ENCODE measurements at places on chromosomes 1 and 21. TPM values are rescaled to one million over a fixed set of nuclear protein-coding genes. Genes with fewer than 3 reads are reported as not detected.

The CAMSAP2 gene
- 10.1 TPM for total RNA-seq

The CZIB gene
- 89.9 TPM for total RNA-seq

The PADI3 gene
- total RNA-seq: not detected

The FALEC gene
- total RNA-seq: not detected

The PTPN7 gene
- total RNA-seq: 35.9 TPM

The SYT11 gene
- 4.1 TPM for total RNA-seq

The METTL13 gene
- total RNA-seq: 32.7 TPM

The GJA9 gene
- not detected for total RNA-seq

GRCh38 chr1:77370583-77371306 is 88.9 kb downstream of the AK5 start:
- no peak for DNase-seq

DNA sequence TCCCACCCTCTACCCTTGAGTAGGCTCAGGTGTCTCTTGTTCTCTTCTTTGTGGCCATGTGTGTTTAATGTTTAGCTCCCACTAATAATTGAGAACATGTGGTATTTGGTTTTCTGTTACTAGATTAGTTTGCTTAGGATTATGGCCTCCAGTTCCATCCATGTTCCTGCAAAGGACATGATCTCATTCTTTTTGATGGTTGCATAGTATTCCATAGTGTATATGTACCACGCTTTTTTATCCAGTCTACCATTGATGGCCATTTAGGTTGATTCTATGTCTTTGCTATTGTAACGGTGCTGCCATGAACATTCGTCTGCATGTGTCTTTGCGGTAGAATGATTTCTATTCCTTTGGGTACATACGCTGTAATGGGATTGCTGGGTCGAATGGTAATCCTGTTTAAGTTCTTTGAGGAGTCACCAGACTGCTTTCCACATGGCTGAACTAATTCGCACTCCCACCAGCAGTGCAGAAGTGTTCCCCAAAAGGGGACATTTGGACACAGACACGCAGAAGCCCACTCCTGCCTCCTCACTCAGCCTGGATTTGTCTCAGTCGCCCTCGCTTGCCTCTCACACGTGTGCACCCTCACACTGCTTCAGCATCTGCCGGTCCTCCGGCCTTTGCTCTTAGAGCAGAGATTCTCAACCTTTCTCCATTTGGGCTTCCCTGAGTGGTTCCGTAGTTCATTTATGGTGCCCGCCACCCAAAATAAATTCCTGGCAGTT is 3.7 kb downstream of the MX2 start:
- DNase-seq: no peak

DNA sequence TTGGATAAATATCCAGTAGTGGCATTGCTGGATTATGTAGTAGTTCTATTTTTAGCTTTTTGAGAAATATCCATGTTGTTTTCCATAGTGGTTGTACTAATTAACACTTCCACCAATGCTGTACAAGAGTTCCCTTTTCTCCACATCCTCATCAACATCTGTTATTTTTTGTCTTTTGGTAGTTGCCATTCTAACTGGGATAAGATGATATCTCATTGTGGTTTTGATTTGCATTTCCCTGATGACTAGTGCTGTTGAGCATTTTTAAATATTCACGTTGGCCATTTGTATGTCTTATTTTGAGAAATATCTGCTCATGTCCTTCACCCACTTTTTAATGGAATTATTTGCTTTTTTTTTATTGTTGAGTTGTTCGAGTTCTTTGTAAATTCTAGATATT is 183.9 kb downstream of the PTPRU start:
- no peak for DNase-seq

GRCh38 chr1:7235871-7236517 is 450.7 kb downstream of the CAMTA1 start:
- no peak for DNase-seq

GRCh38 chr1:207806531-207807325 is 54.9 kb downstream of the CD46 start:
- no peak for DNase-seq

- no peak for DNase-seq
These were observed 35.6 kb downstream of the YY1AP1 start for GRCh38 chr1:155652951-155653350.

GRCh38 chr1:55894521-55894920 is 679.4 kb upstream of the USP24 start:
- no peak for DNase-seq

- no peak for DNase-seq
These were observed 31.0 kb upstream of the LMX1A start for GRCh38 chr1:165387505-165387904.

DNA sequence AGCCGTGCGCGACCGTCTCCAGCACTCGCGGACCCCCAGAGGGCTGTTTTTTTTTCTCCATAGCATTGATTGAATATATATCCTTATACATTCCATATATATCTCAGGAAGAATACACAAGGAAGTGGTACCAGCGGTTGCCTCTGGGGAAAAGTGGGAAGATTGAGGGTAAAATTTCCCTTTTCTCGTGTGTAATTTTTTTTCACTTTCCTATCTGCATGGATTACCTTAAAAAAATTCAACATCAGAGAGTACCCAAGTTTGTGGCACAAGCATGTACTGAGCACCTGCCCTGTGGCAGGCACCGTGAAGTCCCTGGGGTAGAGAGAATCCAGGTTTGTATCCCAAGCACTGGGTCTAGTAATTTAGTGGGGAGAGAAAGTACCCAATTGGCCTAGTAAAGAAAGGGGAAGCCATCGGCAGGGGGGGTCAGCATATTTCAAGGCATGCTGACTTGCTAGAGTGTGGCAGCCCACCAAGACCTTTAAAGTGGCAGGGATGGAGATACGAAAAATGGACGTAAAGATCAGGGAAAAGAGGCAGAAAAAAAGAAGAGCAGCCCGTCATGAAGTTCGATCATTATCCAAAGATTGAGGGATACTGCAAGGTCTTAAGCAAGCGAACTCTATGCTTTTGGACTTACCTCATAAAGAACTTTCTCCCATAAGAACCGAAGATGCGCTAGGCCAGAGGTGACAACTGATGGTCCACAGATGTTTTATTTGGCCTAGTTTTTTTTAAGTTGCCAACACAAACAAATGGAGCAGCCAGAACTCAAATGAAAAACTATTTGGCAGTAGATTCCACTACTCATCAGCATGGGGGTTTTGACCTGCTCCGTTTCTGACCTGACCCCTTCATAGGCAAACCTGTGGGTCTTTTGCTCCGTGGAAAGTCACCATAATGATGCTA is 1.5 kb upstream of the HMGN1 start:
- DNase-seq: no peak

DNA sequence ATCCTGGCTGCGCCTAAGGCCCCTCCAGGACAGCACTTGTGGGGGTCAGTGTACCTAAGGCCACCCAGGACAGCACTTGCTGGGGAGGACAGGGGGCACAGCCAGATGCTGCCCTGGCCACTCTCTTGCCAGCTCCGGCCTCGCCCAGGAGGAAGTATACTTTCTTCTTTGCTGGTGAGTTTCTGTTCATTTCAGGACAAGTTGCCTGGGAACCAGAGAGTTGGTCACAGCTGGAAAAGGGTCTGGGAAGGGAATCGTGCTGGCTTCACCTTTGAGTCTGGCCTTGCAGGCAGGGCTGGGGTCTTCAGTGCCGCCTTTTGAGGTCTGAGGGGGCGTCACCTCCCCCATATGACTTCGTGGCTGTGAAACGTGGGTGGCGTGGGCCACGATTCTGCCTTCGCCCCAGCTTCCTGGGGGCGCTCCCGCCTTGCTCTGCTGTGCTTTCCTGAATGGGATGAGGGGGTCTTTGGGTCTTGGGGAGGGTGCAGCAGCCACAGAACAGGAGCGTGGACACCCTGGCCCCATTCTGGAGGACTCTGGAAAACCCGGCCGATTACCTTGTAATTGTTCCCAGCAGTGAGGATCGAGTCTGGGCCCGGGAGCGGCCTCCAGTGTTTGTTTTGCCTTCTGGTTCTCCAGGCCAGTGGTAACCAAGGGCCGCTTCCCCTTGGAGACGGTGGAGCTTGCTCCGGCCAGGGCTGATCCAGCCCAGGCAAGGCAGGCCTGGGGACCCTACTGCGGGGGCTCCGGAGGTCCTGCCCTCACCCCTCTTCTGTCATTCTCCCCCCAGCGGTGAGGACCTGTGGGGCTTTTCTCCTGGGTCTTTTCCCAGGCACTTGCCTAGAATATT is 45.9 kb downstream of the SPSB1 start:
- no peak for DNase-seq

DNA sequence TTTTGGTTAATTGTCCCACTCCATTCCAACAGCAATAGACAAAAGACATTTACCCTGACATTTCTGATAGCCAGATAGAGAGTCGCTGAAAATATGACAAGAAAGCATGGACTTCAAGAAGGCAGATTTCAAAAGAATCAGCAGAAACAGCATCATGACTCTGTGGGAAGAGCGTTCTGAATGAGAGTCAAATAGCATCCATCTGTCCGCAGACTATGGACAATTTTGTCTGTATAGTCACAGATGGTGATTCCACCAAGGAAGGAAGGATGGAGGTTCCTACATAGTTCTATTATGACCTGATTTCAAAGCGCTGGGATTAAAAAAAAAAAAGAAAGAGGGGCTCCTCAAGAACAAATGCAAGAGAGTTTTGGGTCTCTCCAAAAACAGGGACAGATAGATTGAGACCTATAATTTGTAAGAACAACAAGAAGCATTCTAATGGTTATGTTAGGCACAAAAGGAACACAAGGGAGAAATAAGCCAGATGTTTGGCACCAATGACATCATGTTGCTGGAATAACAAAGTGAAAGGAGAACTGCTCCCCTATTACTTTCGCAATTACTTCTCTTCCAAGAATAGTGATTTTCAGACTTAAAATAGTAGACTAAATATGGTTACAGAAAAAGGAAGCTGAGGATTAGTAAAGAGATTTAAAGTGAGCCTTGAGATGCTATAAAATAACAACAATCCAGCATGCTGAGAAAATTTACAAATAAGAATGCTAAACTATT is 28.5 kb downstream of the NIBAN1 start:
- DNase-seq: no peak

GRCh38 chr1:62989497-62989896 is 205.6 kb downstream of the ATG4C start:
- DNase-seq: no peak

- no peak for DNase-seq
These were observed 94.8 kb downstream of the TGFBR3 start for GRCh38 chr1:91791103-91791502.

GRCh38 chr1:178733972-178734371 is 8.9 kb downstream of the RALGPS2 start:
- no peak for DNase-seq

- no peak for DNase-seq
These were observed 15.9 kb upstream of the IFNLR1 start for GRCh38 chr1:24202987-24203386.

DNA sequence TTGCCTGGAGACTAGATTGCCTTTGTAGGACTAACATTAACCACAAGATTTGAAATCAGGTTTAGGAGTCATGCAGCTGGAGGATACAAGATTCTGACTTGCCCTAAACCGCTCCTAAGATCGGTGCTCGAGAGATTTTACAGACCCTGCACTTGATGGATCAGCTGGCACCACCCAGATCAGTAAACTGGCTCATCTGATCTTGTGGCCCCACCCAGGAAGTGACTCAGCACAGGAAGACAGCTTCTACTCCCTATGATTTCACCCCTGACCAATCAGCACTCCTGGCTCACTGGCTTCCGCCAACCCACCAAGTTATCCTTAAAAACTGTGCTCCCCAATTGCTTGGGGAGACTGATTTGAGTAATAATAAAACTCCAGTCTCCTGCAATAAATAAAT is 876 bp upstream of the CATSPERE start:
- DNase-seq: no peak

DNA sequence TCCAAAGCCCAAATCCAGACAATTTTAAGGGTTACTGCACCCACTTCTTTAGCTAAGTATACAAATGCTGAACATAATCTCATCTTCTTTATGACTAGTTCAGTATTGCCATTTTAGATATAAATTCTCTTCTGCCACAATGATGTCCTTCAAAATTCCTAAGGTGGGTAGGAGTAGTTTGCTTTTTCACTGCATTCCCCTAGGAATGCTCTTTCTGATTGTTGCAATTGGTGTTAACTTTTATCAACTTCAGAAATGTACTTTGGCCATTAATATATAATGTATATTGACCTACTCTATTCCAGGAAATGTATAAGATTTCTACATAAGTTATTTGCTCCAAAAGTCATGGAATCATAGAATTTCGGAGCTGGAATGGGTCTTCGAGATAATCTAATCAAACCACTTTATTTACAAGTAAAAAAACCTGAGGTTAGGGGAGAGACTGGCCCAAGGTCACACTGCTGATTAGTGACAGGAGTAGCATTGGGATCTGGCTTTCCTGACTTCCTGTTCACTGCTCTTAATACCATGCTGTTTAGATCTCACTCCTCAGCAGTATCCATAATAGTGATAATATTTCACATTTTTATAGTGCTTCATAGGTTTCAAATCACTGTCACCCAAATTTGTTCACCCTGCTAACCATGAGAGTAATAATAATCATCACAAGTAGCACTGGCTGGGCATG is 46.4 kb upstream of the RASAL2 start:
- no peak for DNase-seq

DNA sequence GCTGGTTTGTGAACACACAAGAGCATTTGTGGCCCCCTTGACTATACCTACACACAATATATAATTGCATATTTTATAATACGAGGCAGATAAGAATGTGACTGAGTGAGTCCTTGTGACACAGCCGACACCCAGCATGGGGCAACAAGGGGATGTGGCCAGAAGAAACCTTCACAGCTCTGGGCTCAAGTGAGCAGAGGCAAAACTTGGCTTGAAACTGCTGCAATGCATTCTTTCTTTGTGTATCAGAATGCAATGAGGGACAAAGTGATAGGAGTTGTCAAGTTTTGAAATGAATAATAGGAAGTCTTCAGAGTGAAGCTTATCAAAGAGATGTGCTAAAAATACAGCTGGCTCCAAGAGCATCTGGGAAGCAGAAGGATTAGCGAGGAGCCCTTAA is 124.0 kb upstream of the C8B start:
- DNase-seq: no peak

- no peak for DNase-seq
These were observed 43.8 kb upstream of the DMBX1 start for GRCh38 chr1:46445773-46446256.

- DNase-seq: no peak
These were observed 4.4 kb downstream of the RCSD1 start for GRCh38 chr1:167634435-167634834.

DNA sequence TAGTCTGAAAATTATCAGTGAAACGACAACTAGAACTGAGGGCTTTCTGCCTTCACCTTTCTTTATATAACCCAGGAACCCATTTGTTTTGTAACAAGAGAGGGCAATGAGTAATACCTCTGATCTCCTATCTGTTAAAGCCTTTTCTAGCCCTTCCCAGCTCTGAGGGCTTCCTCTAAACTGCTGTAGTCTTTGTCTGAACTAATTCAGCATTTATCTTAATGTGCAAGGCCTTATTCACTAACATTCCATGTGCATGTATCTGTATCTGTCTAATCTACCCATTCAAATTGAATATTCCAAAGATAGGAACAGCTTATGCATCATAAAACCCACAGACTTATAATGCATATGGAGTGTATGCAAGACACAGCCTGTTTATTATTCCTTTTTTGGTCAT is 167.1 kb downstream of the LYPLAL1 start:
- no peak for DNase-seq

Data from naive thymus-derived CD8-positive, alpha-beta T cell (primary cell).